ENCODE measurements at places on chromosomes 3 and 15. TPM values are rescaled to one million over a fixed set of nuclear protein-coding genes. Genes with fewer than 3 reads are reported as not detected.

DNA sequence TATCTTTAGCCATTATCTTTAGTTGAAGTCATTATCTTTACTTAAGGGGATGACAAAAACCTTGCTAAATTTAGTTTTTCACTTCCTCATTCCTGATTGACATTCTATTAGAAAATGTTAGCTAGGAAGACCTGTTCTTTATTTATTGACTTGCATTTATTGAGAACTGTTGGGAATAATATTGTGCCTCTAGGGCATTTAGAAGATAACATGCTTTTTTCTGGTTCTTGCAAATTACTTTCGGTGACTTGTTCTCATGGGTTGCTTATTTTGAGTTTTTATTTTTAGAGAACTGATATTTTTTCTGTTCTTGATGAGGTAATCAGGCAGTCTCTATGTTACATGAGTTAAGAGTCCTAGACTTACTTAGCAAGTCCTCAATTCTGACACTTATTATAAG lies 48.3 kb upstream of the CTDSPL start:
- no peak for DNase-seq
- no peaks in the 10 kb centered on the region for H3K4me1 ChIP-seq
- no peak overlapping the region for H3K27ac ChIP-seq
- no peaks in the 10 kb centered on the region for H3K36me3 ChIP-seq

DNA sequence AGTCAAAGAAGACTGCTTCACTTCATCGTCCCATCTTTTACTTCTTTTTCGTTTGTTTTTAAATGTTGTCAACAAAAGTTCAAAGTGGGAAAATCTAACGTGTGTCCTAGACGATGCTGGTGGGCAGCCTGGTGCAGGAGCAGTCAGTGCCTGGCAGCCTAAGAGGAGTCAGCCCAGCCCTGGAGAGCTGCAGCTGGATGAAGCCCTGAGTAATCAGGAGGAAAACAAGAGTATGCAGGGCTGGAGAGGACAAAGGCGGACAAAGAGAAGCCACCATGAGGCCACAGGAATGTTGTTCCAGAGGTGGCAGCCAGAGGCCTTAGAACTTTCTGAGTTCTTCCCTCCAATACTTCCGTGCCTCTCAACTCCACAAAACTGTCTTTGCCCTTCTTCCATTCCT lies 5.7 kb downstream of the ADAMTS17 start:
- H3K27me3 ChIP-seq = peaks cover 6% of the 10 kb centered on the region
- no peak for DNase-seq
- H3K4me1 ChIP-seq = peaks cover 18% of the 10 kb centered on the region
- H3K36me3 ChIP-seq = no peaks in the 10 kb centered on the region
- no peak overlapping the region for H3K27ac ChIP-seq

GRCh38 chr3:135766115-135766514 lies 199.4 kb upstream of the PPP2R3A start:
- H3K4me3 ChIP-seq = no peak overlapping the region
- DNase-seq = no peak
- H3K4me1 ChIP-seq = no peaks in the 10 kb centered on the region
- H3K27ac ChIP-seq = no peak overlapping the region
- H3K27me3 ChIP-seq = no peaks in the 10 kb centered on the region

DNA sequence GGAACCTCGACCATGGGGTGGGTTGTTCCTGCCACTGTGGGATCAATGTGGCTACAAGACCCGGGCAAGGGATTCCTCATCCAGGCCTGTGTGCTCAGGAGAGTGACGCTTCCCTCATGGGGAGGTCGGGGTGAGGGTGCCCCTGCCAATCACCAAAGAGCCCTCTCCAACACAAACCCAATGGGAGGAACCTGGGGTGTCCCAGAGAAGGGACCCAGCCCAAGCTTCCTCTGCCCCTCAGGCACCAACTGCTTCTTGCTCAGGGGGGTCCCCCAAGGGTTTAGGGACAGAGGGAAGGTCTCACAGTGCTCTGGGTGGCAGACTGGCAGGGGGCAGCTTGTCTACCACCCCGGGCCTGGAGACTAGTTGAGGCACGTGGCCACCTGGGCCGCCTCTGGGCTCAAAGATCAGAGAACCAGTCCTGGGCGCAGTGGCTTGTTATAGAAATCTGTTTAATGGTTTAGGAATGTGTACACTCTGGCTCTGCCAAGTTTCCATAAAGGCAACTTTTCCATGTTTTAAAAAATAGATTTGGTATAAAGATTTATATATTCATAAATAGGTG lies 26.6 kb downstream of the GP9 start:
- H3K4me3 ChIP-seq = no peak overlapping the region
- DNase-seq = no peak
- peaks cover 12% of the 10 kb centered on the region for H3K4me1 ChIP-seq
- no peaks in the 10 kb centered on the region for H3K27me3 ChIP-seq
- peak overlapping the region; percentile 87 for H3K27ac ChIP-seq

DNA sequence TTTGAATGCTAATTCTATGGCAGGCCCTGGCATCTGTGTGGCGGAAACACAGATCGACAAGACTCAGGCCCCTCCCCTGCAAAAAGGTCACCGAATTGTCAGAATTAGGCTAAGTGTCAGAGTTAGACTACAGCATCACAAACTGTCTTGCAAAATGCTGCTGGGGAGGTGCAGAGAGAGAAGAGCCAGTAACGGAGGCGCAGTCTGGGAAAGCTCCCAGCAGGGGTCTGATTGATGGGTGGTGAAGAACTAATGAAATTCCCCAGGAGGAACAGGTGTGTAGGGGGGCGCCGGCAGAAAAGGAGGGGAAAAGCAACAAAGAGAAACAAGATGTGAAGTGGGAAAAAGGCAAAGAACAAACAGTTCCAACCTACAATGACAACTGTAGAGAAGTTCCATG lies 72.7 kb upstream of the TAMM41 start:
- DNase-seq = no peak
- no peaks in the 10 kb centered on the region for H3K4me1 ChIP-seq
- no peak overlapping the region for H3K27ac ChIP-seq
- H3K27me3 ChIP-seq = no peaks in the 10 kb centered on the region
- no peak overlapping the region for H3K4me3 ChIP-seq
- no peaks in the 10 kb centered on the region for H3K36me3 ChIP-seq

- peaks cover 14% of the 10 kb centered on the region for H3K4me1 ChIP-seq
- no peak overlapping the region for H3K4me3 ChIP-seq
- peak overlapping the region; percentile 45 for H3K27ac ChIP-seq
- no peak for DNase-seq
- H3K36me3 ChIP-seq = no peaks in the 10 kb centered on the region
Observed at GRCh38 chr15:88657326-88658069, 18.7 kb downstream of the ISG20 start.

DNA sequence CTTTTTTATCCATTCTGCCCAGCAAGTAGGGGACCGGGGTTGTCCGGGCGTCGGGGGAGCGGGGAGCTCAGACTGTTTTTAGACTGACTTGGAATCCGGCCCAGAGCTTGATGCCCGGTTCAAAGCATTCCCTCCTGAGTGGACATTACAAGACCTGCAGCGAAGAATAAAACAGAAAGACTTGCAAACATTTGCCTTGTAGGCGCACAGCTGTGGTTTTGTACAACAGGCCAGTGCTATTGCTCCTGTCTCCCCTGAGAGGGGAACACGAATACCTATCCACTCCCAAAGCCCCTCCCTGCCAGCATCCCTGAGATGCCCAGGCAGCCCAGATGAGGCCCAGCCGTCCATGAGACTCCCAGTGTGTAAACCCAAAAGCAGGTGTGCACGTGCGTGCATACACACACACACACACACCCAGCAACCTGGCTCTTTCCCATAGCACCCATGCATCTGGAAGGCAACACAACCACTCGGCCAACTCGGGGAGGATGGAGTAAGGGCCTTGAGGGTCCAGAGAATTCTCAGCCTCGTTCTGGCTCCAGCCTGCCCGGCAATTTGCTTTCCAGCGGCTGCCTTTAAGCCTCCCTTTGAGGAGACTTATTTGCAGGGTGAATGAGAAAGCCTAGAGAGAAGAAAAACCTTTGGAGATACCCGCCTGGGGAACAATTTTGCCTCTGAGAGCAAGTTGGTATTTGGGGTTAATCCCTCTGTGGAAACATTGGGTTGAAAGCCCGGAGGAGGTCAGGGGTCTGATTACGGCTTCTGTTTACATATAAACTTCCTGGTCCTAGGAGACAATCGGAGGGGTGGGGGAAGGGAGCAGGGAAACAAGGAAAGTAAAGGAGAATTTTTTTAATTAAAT lies 161.0 kb upstream of the HES1 start:
- H3K27me3 ChIP-seq = no peaks in the 10 kb centered on the region
- H3K4me1 ChIP-seq = peaks cover 65% of the 10 kb centered on the region
- H3K4me3 ChIP-seq = no peak overlapping the region
- H3K36me3 ChIP-seq = no peaks in the 10 kb centered on the region
- DNase-seq = no peak
- no peak overlapping the region for H3K27ac ChIP-seq

Gene STRIT1
- not detected for total RNA-seq
